ENCODE measurements at places on chromosomes 2 and 18.

DNA sequence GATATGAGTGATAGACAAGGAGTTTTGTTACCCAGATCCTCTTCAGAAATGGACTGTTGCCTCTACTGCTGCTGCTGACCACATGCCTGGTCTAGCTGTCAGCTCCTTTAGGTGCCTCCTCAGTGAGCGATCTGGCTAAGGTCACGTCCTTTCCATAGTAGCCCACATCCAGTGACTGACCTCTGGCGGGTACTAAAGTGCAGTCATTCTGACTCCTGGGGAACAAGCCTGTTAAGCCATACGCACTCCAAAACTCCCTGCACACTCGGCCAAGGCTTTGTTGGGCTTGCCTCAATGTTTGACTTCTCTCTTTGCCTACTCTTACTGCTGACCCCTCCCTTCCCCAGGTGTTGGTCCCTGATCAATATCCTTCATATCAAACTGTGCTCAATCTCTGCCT lies 685.2 kb downstream of the IRS1 start:
- DNase-seq, result no peak

DNA sequence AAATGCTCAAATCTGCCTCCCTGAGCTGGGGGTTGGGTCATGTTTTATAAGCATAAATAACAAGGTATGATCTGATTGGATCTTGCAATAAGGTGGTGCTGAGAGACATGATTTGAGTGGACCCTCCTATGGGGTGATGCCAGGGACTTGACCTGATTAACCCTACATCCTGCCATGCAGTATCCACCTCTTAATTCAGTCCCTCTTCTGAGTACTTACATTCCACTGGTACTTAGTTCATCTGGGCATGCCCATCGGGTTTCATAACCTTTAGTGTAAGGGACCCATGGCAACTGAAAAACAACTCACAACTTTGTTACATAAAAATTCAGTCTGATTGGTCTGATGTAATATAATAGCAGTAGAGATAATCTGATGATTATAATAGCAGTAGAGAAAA lies 397.9 kb upstream of the HNMT start:
- no peak for DNase-seq

- no peak for DNase-seq
These were observed 9.5 kb downstream of the PID1 start for GRCh38 chr2:229261599-229261998.

- no peak for DNase-seq
These were observed 240.9 kb downstream of the SLC8A1 start for GRCh38 chr2:40210968-40211353.

All from activated T-cell treated with anti-CD3 and anti-CD28 coated beads for 24 hours (primary cell).